Activated CD4-positive, CD25-positive, alpha-beta regulatory T cell treated with anti-CD3 and anti-CD28 coated beads, Interleukin-2, amount 50 U/mL, for 72 hours (primary cell): ENCODE measurements at places on chromosomes 16 and 17.

GRCh38 chr17:21513012-21513570 lies 136.9 kb downstream of the KCNJ12 start:
- peak; percentile 78 for DNase-seq

GRCh38 chr16:11658896-11659708 lies 9.2 kb upstream of the SNN start:
- DNase-seq, result no peak

- DNase-seq, result no peak
These were observed 2.5 kb downstream of the TAX1BP3 start for GRCh38 chr17:3665834-3666233.

DNA sequence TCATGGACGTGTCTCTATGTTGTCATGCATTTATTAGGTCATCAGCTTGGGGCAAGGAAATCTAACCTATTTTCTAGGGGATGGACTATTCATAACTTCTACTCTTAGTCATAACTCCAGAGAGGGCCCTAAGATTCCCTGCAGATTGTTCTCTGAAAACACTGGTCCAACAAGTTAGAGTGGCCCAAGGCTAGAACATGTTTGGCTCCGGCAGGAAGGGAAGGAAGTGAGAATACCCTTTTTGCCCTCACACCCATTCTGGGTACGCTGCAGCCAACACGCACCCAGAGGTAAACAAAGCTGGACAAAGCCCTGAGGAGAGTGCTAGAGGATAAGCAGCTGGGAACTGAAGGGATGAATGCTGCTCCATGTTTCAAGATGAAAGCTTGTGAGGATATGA lies 9.9 kb downstream of the C16orf86 start:
- no peak for DNase-seq

DNA sequence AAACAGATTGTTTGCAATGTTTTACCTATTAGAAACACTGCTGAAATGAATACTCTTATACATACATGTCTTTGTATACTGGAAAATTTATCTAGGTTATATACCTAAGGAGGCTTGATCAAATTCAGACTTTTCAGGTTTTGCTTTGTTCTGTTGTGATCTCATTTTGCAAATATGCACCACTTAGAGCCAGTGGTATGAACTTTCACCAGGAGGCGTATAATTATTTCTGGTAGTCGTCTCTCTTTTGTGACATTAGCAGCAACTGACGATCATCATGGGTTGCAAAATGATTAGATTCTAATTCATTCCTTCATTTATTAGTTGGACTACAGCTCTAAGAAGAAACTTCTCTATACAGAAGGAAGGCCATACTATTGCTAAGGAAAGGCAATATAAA lies 26.9 kb downstream of the AP1G1 start:
- DNase-seq, result no peak

DNA sequence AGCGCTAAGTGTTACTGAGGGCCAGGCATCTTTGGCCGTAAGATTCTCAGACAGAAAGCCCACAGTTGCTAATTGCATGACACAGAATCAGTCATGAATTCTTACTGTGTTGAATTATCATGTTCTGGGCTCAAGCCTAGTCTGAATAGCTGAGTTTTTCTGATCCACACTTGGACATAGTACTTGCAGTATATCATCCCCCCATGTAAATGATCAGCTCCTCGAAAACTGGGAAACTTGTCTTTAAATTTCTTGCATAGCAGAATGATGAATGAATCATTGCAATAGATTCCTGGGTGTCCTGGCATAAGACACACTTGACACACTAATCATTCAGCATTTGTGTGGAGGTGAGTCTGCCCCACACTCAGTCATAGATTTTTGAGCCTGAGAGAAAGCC lies 2.2 kb downstream of the MLYCD start:
- DNase-seq, result no peak

DNA sequence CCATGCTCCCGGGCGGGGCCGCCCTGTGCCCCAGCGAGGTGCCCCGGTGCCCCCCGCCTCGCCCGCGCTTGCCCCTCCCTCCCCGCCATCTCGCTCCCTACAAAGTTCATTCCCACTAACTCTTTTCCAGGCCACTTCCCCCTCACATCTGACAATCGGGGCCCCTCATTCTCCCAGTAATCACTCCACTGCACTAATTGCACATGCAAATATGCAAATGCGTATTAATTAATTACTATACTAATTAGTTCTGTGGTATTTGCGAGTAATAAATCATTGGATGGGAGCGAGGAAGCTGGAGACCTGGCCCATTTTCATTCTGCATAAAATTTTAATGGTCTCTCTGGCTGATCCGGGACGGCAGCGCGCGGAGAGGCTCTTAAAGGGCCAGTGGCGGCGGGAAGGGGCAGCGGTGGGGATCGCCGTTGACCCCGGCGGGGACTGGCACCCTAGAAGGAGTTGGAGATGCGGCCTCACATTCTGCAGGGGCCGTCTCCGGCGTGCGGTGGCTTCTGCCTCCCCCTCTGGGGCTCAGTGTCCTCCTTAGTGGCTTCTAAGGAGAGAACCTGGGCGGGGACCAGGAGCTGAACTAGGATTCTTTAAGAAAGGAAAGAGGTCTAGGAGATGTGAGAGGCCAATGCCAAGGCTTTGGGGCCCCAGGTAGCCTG lies 8.4 kb upstream of the PPP1R1B start:
- DNase-seq, result no peak

DNA sequence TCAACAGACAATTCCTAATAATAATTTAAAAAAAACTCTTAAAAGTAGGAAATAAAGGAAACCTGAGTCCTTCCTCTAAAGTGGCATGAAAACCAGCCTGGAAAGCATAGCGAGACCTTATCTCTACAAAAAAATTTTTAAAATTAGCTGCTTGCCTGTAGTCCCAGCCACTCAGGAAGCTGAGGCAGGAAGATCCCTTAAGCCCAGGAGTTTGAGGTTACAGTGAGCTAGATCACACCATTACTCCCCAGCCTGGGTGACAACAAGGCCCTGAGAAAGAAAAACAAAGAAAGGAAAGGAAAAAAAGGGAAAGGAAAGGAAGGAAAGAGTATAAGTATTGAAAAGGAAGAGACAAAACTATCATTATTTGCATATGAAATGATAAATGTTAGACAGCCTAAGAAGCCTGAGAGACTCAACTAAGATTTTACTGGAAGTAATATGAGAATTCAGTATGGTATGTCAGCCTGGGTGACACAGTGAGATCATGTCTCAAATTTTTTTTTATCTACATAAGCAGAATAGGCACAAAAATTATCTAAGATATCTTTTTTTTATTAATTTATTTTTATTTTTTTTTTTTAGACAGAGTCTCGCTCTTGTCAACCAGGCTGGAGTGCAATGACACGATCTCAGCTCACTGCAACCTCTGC lies 113.0 kb downstream of the GOSR1 start:
- DNase-seq, result no peak

DNA sequence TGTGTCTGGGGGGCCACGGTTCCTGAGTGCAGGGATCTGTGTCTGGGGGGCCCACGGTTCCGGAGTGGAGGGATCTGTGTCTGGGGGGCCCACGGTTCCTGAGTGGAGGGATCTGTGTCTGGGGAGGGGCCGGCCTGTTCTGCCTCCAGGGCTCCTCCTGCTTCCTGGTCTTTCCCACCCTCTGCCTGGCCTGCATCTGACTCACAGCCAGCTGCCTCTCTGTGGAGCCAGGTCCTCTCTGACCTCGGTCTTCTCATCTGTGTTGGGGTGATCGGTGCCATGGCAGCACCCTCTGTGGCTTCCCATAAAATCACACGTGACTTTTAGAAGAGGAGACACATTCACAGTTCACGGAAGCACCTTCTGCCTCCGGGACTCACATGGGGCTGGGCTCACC lies 50.3 kb downstream of the ZFPM1 start:
- no peak for DNase-seq

GRCh38 chr17:79630126-79630525 lies 19.3 kb upstream of the RBFOX3 start:
- DNase-seq, result no peak

DNA sequence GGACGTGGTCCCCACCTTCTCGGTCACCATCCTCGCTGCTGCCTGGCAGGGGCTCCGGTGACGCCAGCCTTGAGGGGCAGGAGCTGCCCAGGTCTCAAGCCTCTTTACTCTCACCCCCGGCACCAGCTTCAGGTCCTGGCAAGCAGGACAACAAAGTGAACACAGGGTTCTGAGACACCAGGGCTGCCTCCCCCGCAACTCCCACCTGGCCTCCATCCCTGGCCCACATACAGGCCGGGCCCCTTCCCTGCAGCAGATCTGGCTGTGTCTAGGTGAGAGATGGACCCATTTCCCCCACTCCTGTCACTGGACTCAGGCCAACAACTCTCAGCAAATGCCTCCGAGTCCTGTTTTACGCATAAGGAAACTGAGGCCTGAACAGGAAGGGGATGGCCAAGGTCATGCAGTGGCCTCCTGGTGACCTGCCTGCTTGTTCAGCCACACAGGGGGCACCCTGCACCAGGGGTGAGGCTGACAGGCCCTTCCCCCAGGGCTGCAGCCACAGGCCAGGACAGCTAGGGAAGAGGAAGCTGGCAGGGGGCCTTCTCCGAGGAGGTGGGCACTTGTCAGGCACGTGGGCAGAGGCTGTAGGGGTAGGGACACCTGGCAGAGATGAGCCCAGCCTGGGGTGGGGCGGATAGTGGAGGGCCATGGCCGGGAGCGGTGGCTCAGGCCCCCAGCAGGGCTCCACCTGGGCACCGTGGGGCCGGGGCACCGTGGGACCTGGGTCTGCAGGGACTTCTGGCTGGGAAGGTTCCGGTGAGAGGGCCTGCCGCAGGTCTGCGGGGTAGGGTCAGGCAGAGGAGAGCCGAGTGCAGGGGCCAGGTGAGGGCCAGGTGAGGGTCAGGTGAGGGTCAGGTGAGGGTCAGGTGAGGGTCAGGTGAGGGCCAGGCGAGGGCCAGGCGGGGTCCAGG lies 46.7 kb upstream of the PVALEF start:
- DNase-seq, result no peak

DNA sequence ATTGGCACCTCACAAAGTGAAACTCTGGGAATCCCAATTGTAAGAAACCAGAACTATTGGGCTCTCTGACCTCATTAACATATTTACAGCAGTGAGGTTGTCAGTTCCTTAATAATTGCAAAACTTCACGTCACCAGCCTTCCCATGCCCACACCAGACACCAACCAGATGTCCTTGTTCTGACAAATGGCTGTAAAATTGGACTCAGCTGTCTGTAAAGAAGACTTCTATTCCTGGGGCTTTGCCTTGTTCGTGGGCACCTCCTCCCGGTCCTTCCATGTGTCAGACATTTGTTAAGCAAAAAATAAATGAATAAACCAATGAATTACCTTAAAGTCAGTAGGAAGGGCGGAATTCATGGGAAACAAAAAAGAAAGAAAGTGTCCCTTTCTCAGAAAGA lies 284.3 kb upstream of the CDH11 start:
- no peak for DNase-seq

DNA sequence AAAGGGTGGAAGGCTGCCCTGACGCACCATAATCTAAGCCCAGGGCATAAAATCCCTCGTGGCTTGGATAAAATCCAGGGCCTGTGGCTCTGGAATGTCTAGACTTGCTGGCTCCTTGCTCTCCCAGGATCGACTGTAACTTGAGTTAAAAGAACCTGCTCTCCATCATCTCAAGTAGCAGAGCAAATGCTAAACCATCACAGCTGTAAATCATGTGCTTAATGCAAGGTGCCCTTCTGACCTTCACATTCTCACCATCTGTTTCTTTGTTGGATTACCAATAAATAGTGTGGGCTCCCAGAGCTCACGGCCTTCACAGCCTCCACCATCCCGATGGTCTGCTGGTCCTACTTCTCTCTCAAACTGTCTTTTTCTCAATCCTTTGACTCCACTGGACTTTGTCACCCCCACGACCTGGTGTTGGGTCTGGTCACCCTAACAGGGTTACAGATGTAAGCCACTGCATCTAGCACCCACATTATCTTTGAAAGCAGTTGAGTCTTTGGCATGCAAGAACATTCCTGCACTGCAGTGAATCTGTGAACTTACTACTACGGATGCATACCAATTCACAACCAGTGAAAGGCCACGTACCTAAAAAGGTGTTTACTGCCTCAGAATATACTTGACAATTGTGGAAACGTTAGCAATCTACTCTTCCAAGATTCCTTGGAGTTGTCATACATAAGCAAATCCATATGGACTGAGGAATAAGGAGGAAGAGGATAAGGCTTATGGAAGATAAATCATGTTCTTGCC lies 15.3 kb downstream of the RSL1D1 start:
- no peak for DNase-seq

- DNase-seq, result no peak
These were observed 105.8 kb upstream of the TNRC6C start for GRCh38 chr17:77852731-77853130.

DNA sequence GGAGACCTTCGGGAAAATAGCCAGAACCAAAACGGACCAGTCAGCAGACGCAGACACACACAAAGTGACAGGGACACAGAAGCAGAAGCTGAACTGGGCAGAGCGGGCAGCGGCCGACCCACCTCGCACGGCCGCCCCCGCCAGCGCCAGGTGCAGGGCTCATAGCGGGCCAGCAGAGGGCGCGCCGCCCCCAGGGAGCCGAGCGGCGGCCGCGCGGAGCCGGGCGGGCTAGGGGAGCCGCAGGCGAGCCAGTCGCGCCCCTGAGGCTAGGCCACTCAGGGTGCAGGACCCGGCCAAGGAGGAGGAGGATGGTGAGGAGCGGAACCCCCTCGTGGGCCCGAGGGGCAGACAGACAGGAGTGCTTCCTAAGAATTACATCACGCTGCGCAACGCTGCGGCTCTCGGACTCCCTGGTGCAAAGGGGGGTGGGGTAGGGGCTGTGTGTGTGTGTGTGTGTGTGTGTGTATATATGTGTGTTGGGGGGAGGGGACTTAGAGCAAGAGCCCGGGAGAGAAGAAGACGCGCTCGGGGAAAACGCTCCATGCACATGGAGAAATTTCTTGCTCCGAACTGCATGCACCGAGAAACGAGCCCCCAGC lies 913 bp upstream of the NOG start:
- peak; percentile 82 for DNase-seq

GRCh38 chr17:75034236-75034908 lies 12.4 kb downstream of the ATP5PD start:
- DNase-seq, result peak; percentile 93

DNA sequence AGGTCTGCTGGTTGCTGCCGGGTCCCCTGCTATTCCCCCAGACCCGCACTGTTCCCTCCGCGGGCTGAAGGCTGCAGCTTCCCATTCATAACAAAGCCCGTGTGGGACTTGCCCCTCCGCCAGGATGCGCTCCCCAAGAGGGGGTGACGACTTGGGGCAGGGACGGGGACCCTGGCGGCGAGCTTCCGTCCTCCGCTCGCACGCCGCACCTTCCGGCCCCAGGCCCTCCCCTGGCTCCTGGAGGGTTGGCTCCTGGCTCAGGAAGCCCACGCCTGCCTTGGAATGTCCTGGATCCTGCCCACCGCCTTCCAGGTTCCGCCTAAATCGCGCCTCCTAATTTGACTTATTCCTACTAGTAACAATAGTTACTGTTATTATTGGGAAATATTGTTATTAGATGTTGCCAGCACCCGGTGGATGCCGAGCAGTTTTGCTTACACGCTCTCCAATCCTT lies 1.1 kb upstream of the TFAP4 start:
- DNase-seq, result peak; percentile 56

- no peak for DNase-seq
These were observed 28.6 kb upstream of the HYDIN start for GRCh38 chr16:71259086-71259485.

GRCh38 chr16:35221482-35222185 lies 1762.2 kb downstream of the TP53TG3F start:
- DNase-seq, result no peak

- DNase-seq, result peak; percentile 25
These were observed 58.8 kb downstream of the NT5M start for GRCh38 chr17:17361867-17362539.
